ENCODE measurements at places on chromosomes 1 and 21. TPM values are rescaled to one million over a fixed set of nuclear protein-coding genes. Genes with fewer than 3 reads are reported as not detected.
A peak's percentile ranks its signal among the peaks of the same experiment; 100 is the strongest.

Gene C1orf185
- total RNA-seq = not detected

GRCh38 chr21:44405948-44406872 is 49.1 kb upstream of the LRRC3 start:
- peaks cover 29% of the 10 kb centered on the region for H3K36me3 ChIP-seq
- no peak for DNase-seq
- no peaks in the 10 kb centered on the region for H3K27me3 ChIP-seq
- no peak overlapping the region for H3K4me3 ChIP-seq

Gene CFAP141
- not detected for total RNA-seq

- H3K4me1 ChIP-seq = peaks cover 34% of the 10 kb centered on the region
- peaks cover 66% of the 10 kb centered on the region for H3K36me3 ChIP-seq
- H3K27ac ChIP-seq = no peak overlapping the region
- H3K27me3 ChIP-seq = no peaks in the 10 kb centered on the region
- no peak for DNase-seq
- no peak overlapping the region for H3K4me3 ChIP-seq
Observed at GRCh38 chr1:145827966-145828365, 4.0 kb downstream of the POLR3C start.

Gene GFI1
- total RNA-seq = 49.6 TPM

Gene KIF26B
- not detected for total RNA-seq

DNA sequence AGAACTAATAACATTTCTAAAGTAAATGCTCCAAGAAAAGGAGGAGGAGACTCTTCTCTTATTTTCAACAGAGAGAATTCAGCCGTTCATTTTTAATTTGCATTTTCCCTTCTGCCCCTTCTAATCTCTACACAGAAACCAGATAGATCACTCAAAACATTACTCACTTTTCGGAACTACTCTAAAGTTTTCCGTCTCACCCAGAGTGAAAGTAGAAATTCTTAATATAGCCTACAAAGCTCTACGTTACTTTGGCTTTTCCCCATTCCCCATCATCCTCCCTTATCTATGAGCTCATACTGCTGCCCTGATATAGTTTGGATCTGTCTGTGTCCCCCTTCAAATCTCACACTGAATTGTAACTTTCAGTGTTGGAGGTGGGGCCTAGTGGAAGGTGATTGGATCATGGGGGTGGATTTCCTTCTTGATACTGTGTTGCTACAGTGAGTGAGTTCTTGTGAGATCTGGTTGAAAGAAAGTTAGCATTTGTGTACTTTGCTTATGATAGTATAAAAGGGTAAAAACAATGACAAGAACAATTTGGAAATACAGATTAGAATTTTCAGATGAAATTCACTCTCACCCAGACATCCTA is 188.2 kb downstream of the AMY1C start:
- no peaks in the 10 kb centered on the region for H3K4me1 ChIP-seq
- no peak overlapping the region for H3K4me3 ChIP-seq
- H3K36me3 ChIP-seq = no peaks in the 10 kb centered on the region

- no peaks in the 10 kb centered on the region for H3K27me3 ChIP-seq
- H3K27ac ChIP-seq = peak overlapping the region; percentile 14
- H3K4me3 ChIP-seq = peak overlapping the region; percentile 3
- peaks cover 56% of the 10 kb centered on the region for H3K4me1 ChIP-seq
- H3K36me3 ChIP-seq = peaks cover 14% of the 10 kb centered on the region
Observed at GRCh38 chr1:32337855-32338636, 2.0 kb upstream of the MARCKSL1 start.

DNA sequence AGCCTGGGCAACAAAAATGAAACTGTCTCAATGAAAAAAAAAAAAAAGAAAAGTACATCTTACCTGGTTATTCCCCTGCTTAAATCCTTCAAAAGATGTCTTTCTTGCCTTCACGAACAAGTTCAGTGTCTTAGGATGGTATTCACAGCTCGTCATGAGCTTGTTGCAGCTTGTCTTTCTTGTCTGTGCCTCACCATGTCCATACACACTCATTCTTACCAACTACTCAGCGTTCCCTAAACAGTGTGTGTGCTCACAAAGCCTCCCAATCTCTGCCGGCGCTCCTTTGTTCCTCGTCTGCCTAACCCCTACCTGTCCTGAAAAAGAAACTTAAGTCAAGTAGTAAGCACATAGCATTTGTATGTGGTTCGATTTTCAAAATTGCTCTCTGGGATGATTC is 31.1 kb downstream of the UBE4B start:
- H3K4me1 ChIP-seq = peaks cover 16% of the 10 kb centered on the region
- no peak overlapping the region for H3K27ac ChIP-seq
- peaks cover 1% of the 10 kb centered on the region for H3K36me3 ChIP-seq
- no peak for DNase-seq

Gene FNDC5
- not detected for total RNA-seq

Gene BGLAP
- total RNA-seq = 3.0 TPM

Gene SPTA1
- total RNA-seq = not detected

- no peak for DNase-seq
- H3K27me3 ChIP-seq = peaks cover 9% of the 10 kb centered on the region
- H3K4me3 ChIP-seq = no peak overlapping the region
- H3K4me1 ChIP-seq = no peaks in the 10 kb centered on the region
Observed at GRCh38 chr1:172973424-172973823, 77.3 kb downstream of the TNFSF18 start.

- no peaks in the 10 kb centered on the region for H3K36me3 ChIP-seq
- no peak overlapping the region for H3K4me3 ChIP-seq
Observed at GRCh38 chr21:30083225-30083945, 83.2 kb downstream of the CLDN17 start.

DNA sequence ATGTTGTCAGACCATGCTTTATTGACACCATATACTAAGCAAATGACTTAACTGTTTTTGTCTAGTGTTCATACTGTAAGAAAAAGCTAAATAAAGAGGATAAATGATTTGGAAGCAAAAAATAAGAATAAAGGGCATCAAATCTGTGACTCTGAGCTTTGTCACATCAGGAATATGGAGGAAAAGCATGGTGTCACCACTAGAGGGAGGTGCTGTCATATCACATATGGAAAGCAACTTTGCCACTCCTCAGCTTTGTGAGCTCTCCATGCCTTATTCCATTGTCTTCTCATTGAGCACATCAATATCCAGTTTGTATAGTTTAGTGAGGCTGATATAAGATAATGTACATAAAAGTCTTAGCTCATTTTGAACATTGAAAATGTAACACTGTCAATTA is 20.8 kb upstream of the GBP1 start:
- H3K27me3 ChIP-seq = no peaks in the 10 kb centered on the region
- no peaks in the 10 kb centered on the region for H3K36me3 ChIP-seq
- H3K4me1 ChIP-seq = peaks cover 8% of the 10 kb centered on the region
- H3K27ac ChIP-seq = no peak overlapping the region
- DNase-seq = peak; percentile 80

Gene S100A4
- total RNA-seq = 905 TPM

- no peak overlapping the region for H3K4me3 ChIP-seq
- H3K4me1 ChIP-seq = no peaks in the 10 kb centered on the region
- H3K27ac ChIP-seq = no peak overlapping the region
- H3K27me3 ChIP-seq = peaks cover 5% of the 10 kb centered on the region
Observed at GRCh38 chr1:61222240-61222639, 139.9 kb downstream of the NFIA start.

Gene KLHDC9
- not detected for total RNA-seq

DNA sequence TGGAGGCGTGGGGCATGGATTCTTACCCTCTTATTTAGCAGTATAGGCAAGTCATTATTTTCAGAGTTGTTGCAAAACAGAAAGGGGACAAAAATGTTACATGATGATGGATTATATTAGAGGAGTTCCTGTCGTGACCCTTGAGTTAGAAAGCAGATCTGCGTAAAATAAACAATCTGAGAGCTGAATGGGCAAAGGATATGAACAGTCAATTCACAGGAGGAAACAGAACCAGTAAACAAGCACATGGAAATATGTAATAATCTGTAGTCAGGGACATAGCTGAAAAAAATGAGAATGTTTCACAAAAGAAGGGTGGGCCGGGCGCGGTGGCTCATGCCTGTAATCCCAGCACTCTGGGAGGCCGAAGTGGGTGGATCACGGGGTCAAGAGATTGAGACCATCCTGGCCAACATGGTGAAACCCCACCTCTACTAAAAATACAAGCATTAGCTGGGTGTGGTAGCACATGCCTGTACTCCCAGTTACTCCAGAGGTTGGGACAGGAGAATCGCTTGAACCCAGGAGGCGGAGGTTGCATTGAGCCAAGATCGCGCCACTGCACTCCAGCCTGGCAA is 20.9 kb downstream of the RCAN1 start:
- H3K4me3 ChIP-seq = no peak overlapping the region
- H3K36me3 ChIP-seq = no peaks in the 10 kb centered on the region
- peaks cover 11% of the 10 kb centered on the region for H3K4me1 ChIP-seq
- no peak overlapping the region for H3K27ac ChIP-seq
- no peaks in the 10 kb centered on the region for H3K27me3 ChIP-seq

Gene MTARC1
- total RNA-seq = not detected

GRCh38 chr1:161121042-161121650 is 3.2 kb downstream of the NIT1 start:
- H3K4me1 ChIP-seq = peaks cover 49% of the 10 kb centered on the region
- DNase-seq = no peak
- no peak overlapping the region for H3K4me3 ChIP-seq
- H3K27me3 ChIP-seq = no peaks in the 10 kb centered on the region
- peak overlapping the region; percentile 76 for H3K27ac ChIP-seq

DNA sequence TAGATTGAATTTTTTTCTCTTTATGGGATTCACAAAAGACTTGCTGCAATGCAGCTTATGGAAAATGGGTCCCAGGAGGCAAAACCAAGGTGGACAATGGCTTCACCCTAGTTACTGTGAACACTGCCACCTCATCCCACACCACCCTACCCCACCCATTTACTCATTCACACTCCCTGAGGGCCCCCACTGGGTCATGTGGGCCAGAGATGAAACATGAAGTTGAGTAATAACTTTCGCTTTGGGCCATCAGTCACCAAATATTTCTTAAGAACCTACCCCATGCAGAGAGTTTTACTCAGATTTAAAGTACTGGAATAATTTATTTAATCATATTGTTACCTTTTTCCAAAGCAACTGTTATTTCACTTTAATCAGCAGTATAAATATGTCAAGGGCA is 191.8 kb downstream of the TPR start:
- H3K4me3 ChIP-seq = no peak overlapping the region
- no peak for DNase-seq
- no peaks in the 10 kb centered on the region for H3K36me3 ChIP-seq
- H3K27me3 ChIP-seq = peaks cover 22% of the 10 kb centered on the region
- H3K27ac ChIP-seq = no peak overlapping the region

Measured in activated CD4-positive, alpha-beta T cell treated with anti-CD3 and anti-CD28 coated beads, Interleukin-2, amount 10 ng/mL, durations not matched to agents 7 days and 5 days (primary cell).